ENCODE measurements at places on chromosomes 2 and 18.

GRCh38 chr2:223941579-223942277 is 3.4 kb downstream of the WDFY1 start:
- no peak for DNase-seq

- DNase-seq = no peak
These were observed 862.0 kb upstream of the ID2 start for GRCh38 chr2:7819850-7820249.

GRCh38 chr18:46894124-46894523 is 23.2 kb downstream of the PIAS2 start:
- no peak for DNase-seq

- no peak for DNase-seq
These were observed 32.6 kb upstream of the NPC1 start for GRCh38 chr18:23618862-23619387.

DNA sequence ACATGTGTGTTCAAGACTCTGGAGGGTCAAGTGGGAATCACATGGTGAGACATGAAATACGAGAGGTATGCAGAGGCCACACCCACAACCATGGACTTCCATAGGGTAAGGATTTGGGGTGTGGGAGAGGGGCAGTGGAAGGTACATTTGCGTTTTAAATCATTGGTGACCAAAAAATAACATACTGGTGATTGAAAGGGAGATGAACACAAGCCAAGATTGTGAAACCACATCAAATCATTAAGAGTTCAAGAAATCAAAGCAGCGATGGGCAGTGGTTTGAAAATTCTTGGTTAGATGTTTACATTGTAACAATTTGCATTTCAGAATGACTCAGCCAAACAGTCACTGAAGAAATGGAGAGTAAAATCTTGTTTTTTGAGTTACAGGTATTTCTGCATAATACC is 1.9 kb upstream of the CABYR start:
- DNase-seq = no peak

- DNase-seq = no peak
These were observed 24.6 kb upstream of the CERS6 start for GRCh38 chr2:168431301-168432024.

GRCh38 chr2:68206793-68207192 is 45.5 kb downstream of the PPP3R1 start:
- no peak for DNase-seq

- DNase-seq = no peak
These were observed 587.5 kb downstream of the XIRP2 start for GRCh38 chr2:167475791-167476190.

- no peak for DNase-seq
These were observed 82.5 kb downstream of the THNSL2 start for GRCh38 chr2:88252646-88253045.

DNA sequence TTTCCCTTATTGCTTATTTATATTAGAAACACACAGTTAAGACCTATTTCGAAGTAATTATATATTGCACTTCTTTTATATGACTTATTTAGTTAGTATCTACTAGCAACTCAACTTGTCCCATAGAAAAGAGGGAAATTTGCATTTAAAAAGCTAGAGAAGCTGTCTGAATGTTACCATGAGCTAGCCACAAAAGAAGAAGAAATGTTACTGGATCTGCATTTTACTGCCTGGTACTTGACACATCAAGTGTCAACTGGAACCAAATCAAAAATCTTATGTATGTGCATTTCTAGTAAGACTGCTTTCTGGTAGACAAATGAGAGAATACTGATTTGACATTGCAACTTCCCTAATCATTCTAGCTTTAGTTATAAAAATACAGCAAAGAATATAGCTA is 424.6 kb upstream of the VRK2 start:
- DNase-seq = no peak

DNA sequence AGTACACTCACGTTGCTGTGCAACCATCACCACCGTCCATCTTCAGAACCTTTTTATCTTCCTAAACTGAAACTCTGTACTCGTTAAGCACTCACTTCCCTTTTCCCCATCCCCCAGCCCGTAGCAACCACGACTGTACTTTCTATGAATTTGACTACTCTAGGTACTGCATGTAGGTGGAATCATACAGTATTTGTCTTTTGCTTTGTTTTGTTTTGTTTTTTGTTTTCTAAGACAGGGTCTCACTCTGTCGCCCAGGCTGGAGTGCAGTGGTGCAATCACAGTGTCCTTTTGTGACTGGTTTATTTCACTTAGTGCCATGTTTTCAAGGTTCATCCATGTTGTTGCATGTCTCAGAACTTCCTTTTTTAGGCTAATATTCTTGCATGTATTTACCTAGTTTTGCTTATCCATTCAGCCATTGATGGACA is 7.0 kb upstream of the TYMS start:
- no peak for DNase-seq

- DNase-seq = no peak
These were observed 13.7 kb downstream of the KANSL1L start for GRCh38 chr2:210157526-210157925.

GRCh38 chr18:48173557-48173956 is 235.6 kb downstream of the ZBTB7C start:
- no peak for DNase-seq

DNA sequence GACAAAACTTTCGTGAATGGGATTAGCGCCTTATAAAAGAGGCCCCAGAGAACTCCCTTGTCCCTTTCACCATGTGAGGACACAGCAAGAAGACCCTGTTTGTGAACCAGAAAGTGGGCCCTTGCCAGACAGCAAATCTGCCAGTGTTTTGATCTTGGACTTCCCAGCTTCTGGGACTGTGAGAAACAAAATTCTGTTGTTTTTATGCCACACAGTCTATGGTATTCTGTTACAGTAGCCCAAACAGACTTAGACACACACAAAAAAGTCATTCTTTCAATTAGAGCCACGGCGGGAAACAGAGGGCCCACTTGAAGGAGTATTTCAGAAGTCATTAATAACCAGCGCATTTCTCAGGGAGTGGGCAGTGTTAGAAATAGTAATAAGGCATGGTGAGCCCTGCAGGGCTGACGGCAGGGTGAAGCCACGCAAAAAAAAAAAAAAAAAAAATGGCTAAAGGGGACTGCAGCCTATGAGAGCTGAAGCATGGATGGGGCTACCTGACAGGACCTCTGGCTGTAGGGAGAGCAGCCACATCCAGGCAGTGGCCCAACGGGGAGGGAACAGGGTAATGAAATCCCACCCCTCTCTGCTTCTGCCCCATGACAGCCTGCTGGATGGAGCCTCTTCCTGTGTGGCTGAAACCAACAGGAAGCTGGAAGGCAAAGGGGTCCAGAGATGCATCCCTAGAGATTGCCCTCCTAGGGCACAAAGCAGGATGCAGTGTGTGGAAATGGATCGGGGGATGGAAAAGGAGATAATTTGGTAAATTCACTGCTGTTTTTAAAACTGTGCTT is 189.3 kb downstream of the KCNS3 start:
- DNase-seq = no peak

DNA sequence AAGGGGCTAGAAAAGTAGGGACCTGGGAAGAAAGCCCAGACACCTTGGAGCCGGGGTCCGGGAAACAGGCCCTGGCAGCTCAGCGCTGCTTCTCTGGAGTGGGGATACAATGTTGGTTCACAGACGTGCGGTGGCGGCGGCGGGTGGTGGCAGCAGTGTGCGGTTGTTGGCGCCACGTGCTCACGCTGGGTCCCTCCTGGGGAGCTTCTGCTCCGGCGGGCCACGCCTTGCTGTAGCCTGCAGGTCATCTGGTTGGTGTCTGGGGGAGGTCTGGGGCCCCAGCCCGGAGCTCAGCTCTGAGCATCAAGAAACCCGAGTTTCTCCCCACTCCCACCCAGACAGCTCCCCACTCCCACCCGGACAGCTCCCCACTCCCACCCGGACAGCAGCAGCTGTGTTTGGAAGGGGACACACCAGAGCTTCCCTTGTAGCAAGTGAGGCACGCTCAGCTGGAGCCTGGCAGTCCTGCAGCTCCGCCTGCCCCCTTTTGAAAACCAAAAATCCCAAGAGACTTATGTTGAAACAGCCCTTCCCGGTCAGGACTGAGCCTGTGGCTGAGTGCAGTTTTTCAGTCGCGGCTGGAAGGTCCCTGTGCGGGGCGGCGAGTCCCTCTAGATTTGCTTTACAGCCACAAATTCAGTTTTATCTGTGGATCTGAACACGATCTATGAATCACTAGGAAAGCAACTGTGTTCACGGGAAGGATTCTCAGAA is 46.9 kb downstream of the NFATC1 start:
- DNase-seq = no peak

DNA sequence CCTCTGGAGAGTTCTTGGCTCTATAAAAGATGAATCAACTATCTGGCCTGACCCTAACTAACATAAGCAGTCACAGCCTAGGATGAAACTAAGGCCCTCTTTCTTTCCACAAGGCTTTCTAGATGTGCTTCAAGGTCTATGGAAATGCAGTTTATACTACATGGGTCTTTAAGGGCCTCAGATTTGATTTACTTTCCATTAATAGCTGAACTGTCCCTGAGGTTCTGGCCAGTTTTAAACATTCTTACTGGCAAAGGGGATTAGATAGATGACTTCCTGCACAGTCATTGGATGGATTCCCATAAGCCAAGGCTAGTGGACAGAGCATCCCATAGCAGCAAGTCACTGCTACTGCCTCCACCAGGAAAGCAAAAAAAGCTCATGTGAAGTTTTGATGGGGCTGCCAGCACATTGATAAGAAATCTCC is 38.1 kb upstream of the LCLAT1 start:
- no peak for DNase-seq

DNA sequence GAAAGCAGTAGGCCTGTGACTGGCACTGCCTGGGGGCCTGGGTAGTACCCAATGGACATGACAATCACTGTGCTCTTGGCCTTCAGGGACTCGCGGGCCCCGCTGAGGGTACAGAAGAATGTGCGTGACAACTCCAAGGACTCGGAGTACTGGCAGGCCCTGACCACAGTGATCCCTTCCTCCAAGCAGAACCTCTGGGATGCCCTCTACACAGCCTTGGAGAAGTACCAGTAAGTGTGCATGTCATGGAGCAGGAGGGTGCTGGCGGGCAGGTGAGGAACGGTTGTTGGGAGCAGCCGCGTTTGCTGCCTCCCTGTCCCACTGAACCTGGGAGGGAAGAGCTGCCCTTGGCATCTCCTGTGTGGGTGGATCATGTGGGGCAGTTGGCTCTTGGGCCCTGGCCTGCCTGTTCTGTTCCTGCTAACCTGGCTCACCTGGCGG is 23.3 kb downstream of the OTOF start:
- no peak for DNase-seq

- no peak for DNase-seq
These were observed 1.6 kb downstream of the SLC66A2 start for GRCh38 chr18:79949697-79950487.

GRCh38 chr18:5779922-5780321 is 115.4 kb downstream of the TMEM200C start:
- DNase-seq = no peak

GRCh38 chr18:79555885-79556284 is 123.7 kb upstream of the CTDP1 start:
- no peak for DNase-seq

DNA sequence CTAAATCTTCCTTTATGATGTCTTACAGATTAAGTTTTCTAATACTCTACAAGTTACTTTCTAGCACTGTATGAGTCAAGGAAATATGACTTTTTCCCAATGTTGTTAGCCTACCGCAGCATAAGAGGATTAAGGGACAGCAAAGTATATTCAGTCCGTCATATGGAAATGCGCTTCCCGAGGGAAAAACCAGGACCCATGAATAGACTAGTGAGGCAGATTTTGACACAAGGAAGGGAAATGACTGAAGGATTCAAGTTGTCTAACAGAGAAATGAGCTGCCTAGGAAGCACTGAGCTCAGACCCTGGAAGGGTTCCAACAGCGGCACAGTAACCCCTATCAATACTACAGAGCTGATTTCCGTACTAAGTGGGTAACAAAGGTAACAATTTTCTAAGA is 12.0 kb downstream of the SEPTIN10 start:
- DNase-seq = no peak

- DNase-seq = no peak
These were observed 361.7 kb upstream of the ACVR2A start for GRCh38 chr2:147482916-147483669.

DNA sequence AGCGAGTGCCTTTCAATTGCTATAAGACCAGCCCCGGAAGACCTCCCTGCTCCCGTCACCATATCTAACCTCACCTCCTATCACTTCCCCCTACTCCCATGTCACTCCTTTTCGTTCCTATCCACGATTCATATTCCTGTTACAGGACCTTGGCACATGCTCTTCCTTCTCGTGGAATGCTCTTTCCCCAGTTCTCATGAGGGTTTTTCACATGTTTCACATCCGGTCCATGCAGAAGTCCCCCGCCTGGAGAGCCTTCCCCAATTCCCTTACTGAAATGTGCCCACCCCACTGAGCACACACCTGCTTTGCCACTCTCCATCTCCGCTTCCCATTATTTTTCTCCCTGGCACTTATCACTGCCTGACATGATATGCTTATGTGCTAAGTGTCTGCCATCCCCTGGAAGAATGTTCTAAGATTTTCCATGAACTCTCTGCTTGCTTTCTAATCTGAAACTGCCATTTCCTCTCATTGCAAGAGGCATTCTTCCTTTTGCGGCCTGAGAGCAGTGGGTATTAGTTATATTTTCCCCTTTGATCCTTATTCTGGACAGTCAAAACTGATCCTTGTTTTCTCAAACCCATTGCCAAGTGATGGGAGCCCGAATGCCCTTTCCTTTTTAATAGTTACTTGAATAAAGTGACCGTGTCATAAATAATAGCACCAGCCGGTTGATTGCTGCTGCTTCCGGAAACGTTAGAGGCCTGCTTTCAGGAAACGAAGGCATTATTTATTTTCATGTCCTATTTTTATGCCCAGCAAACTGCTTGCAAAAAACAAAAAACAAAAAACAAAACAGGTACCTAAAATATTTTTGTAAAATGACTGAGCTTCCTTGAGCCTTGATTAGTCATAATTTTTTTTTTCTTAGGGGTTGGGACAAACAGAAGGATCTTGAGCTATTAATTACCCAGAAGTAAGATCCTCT is 127.9 kb downstream of the ZNF532 start:
- no peak for DNase-seq

GRCh38 chr2:240837621-240838020 is 17.6 kb upstream of the KIF1A start:
- no peak for DNase-seq

- DNase-seq = no peak
These were observed 228.3 kb downstream of the SEPTIN10 start for GRCh38 chr2:109385506-109385905.

DNA sequence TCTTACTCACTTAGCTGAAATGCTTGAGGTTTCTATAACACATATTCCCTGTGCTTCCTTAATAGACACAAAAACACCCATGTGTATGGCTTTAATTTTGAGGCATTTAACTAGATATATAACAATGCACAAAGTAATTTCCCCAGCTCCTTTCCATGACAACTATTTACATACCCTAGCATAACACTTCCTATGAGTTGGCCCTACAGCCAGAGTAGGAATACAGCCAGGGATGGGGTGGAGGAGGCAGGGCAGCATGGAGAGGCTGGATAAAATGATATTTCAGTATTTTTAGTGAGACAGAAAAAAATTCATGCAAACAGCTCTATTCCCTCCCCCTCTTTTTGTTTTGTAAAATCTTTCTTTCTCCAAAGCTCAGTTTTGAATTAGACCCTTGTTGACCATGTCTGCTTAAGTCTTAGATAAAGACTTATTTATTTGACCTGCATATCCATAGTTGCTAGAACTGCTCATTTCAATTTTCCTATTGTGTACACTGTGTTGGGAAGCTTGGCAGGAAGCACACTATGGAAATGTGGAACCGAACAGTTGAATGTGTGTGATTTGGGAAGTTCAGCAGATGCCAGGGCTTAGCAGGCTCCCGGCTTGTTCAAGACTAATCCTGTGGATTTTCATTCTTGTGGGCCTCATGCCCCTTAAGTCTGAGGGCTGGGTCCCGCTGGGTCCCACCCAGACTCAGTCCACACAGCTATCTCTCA is 11.2 kb upstream of the B3GNT2 start:
- DNase-seq = no peak

- no peak for DNase-seq
These were observed 91.0 kb downstream of the MAPRE2 start for GRCh38 chr18:35132021-35132902.

All from NCI-H1092 treated with DMSO at 0.1 percent for 48 hours (cell line).